ENCODE measurements at places on chromosomes 5 and 9. TPM values are rescaled to one million over a fixed set of nuclear protein-coding genes. Genes with fewer than 3 reads are reported as not detected.

GRCh38 chr5:40676613-40677343 lies 2.9 kb upstream of the PTGER4 start:
- DNase-seq = no peak

DNA sequence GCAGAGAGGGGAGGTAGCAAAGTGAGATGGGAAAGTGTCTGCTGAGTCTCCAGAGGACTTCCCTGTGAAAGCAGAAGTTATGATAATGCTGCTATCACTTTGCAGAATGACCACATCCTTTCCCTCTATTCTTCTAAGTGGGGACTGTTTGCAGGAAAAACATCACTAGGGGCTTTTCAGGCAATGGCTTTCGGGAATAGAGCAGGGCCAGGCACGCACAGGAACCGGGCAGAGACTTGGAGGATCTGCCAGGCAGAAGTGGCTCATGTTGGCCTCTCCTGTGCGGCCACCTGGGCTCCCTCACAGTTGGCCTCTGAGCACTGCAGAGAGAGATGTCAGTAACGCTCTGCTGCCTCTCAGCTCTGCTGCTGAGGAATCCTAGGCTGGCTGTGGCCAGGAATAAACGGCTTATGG lies 214.7 kb downstream of the MAST4 start:
- no peak for DNase-seq

SPATA31D4 gene
- total RNA-seq = not detected

DNA sequence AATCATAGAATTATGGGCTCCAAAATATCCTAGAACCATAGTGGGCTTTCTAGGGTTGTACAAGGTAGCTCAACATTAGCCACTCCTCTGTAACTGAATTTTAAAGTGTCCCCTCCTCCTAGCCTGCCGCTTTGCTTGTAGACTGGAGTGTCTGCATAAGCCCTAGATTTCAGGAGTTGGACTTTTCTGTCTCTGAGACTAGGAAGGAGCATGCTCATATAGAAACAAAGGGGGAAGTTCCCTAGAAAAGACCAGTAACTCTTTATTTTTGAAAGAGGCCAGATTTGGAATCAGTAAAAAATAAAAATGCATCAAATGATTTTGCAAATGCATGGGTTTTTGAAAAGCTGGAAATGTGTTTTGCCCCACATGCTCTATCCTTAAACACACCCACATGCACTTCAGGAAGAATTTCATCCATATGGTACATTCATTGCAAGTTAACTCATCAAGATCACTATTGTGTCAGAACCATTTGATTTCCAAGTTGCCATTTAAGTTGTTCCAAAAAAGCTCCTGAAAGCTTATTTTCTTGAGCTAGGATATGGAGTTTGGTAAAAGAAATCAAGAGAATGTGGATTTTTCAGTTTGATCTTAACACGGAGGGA lies 121.0 kb upstream of the NR3C1 start:
- DNase-seq = no peak

KIAA1958 gene
- 18.5 TPM for total RNA-seq

Measured in HCT116 (cell line).